Activated effector memory CD4-positive, alpha-beta T cell treated with Interleukin-2 at 50 U/mL for 16 hours (primary cell): ENCODE measurements at places on chromosomes 2 and 18.

DNA sequence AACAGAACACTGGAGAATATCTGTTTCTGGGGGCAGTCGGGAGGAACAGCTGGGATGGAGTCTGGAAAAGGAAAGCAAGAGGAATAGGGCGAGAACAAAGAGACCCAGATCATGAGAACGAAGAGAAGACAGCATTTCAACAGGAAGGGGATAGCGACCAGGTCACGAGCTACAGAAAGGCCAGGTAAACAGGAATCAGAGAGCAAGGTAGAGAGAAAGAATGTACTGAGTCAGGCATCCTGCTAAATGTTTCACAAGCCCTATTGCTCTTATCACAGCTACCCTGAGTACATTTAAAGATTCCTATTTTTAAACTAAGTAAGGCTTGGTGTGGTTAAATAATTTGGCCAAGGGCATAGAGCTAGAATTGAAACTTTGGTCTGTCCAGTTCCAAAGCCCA, 254.9 kb upstream of the RAB12 start:
- DNase-seq, result no peak

- DNase-seq, result no peak
Observed at GRCh38 chr18:2961821-2962220, 51.1 kb downstream of the LPIN2 start.

GRCh38 chr2:75853436-75853835, 142.7 kb upstream of the GCFC2 start:
- DNase-seq, result no peak

GRCh38 chr2:5538313-5538712, 153.9 kb upstream of the SOX11 start:
- DNase-seq, result no peak

GRCh38 chr18:36449451-36449850, 151.9 kb downstream of the FHOD3 start:
- no peak for DNase-seq

- no peak for DNase-seq
Observed at GRCh38 chr18:13553449-13553848, 172.9 kb downstream of the FAM210A start.

- no peak for DNase-seq
Observed at GRCh38 chr2:173596244-173596643, 241.6 kb downstream of the CDCA7 start.

GRCh38 chr2:203498161-203498560, 36.9 kb downstream of the RAPH1 start:
- no peak for DNase-seq

DNA sequence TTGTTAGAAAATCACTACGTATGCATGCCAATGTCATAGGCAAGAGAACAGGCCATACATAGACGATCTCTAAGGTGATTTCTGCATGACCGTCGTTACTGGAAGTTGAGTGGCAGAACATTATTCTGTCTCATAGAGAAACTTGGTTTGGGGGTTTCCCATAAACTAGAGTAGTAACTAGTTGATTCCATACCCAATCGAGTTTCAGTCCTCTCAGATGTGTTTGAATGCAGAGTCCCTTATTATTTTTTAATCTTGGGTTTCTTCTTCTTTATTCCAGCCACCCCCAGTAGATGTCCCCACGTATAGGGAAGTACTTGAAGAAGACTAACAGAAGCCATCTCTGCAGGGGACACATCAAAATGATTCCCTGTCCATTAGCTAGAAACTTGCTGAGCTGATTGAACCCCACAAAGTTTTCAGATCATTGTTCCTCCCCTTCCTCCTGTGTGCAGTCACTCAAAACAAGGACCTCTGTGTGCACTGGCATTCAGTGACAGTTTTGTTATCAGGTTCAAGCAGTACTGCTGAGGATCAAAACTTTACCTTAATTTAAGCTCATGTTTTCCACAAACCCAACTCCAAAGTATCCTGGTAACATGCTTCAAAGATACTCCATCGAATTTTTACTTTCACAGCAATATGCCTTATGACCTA, 68.4 kb upstream of the CDCA7 start:
- DNase-seq, result no peak

DNA sequence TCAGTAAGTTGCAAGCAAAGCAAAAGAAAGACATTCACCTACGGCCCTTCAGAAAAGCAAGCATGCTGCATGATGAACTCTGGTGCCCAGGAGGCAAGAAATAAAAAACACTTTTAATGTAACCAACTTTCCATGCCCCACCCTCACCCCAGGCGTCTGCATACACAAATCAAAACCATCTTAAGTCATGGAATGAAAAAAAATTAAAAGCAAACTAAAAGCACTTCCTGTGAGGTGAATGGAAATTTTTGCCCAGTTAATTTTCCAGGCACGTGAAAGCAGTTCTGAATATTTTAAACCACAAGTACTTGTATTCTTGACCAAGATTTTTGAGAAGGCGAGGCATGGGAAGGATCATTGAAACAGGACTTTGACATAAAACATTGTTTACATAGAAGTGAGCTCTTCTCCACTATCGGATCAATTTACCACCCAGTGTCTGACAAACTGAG, 2.5 kb upstream of the ICOS start:
- no peak for DNase-seq

- DNase-seq, result no peak
Observed at GRCh38 chr2:10658041-10658913, 31.5 kb downstream of the NOL10 start.

DNA sequence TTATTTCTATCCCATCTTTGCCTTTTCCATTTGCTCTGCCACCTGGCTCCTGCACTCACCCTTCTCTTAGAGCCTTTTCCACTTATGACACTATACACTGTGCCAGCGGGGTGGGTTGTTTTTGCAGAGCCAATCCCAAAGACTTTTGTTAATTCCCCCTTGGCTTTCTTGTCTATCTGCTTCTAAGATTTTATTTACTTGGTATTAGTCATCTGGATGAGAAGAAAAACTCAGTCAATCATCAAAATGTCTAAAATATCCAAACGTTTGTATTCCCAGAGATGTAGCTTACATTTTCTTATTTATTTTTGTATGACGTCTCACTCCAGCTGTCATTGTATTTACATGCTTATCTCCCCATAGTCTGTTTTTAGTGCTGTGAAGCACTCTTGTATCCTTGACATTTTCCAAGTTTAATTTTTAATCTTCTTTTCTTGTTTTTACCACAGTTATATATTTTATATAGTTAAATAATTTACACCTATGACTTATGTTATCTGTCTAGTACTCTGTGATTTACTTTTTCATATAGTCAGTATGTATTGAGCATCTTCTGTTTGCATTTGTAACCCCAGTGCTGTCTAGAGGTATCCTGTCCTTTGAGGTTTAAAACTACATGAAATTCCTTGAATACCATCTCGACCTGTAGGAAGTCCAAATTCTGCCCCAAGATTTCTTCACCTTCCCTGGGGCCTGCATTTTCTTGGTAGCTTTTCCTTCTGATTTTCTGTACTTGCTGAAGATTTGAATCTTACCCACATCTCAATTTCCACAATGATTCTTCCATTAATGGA, 55.1 kb downstream of the COL4A3 start:
- no peak for DNase-seq

DNA sequence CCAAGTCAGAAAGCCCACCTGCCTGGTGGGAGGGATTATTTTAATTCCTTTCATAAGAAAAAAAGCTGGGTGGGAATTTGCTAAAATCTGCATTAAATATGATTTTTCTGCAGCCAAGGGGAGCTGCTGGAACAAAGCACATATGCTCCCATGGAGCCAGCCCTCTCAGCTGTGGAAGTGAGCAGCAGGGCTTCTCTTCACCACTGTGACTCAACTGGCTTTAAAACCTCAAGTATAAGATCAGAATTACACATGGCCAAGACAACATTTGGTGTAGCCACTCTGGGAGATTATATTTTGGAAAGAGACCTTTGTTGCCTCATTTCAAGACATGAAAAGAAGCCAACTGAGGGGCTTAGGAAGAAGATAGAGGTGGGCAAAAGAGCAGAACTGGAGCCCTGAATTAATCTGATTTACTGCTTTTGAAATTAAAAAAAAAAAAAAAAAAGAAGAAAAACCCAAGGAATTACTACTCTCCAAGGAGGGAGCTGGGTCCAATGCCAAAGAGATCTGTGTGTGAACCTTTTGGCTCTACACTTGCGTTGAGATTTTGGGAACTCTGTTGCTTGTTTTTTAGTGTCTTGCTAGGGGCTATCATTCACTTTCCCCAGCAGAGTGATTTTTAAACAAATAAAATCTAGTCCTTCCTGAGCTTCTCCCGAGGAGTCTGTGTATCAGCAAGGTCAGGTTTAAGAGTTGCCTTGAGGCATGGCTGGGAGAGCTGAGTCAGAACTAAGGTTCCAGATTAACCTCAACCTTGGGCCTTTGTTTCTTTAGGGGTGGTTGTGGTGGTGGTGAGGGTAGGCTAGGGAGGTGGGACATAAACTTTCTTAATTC, 6.0 kb downstream of the LHCGR start:
- DNase-seq, result no peak

- DNase-seq, result no peak
Observed at GRCh38 chr2:173048522-173048896, 27.1 kb upstream of the MAP3K20 start.

GRCh38 chr2:12352889-12353288, 363.8 kb upstream of the TRIB2 start:
- no peak for DNase-seq

GRCh38 chr2:143828763-143829537, 691.0 kb downstream of the ZEB2 start:
- DNase-seq, result no peak

- no peak for DNase-seq
Observed at GRCh38 chr2:171191021-171191420, 30.3 kb upstream of the TLK1 start.

DNA sequence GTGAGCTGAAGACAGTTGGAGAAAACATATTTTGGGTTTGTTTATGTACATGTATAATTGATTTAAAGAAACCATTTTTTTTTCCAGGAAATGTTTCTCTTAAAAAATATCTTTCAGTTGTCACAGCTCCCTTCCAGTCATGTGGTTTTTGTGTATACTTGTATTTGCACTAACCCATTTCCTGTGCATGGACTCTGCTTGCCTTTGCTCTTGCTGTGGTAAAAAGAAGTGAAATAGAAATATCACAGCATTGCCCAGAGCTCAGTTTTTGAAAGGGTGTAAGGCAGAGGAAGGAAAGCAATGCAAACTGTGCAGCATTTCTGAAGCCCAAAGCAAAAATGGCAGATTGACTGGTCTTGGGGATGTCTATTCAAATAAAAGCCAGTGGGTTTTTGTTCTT, 10.4 kb upstream of the DOCK10 start:
- DNase-seq, result no peak

DNA sequence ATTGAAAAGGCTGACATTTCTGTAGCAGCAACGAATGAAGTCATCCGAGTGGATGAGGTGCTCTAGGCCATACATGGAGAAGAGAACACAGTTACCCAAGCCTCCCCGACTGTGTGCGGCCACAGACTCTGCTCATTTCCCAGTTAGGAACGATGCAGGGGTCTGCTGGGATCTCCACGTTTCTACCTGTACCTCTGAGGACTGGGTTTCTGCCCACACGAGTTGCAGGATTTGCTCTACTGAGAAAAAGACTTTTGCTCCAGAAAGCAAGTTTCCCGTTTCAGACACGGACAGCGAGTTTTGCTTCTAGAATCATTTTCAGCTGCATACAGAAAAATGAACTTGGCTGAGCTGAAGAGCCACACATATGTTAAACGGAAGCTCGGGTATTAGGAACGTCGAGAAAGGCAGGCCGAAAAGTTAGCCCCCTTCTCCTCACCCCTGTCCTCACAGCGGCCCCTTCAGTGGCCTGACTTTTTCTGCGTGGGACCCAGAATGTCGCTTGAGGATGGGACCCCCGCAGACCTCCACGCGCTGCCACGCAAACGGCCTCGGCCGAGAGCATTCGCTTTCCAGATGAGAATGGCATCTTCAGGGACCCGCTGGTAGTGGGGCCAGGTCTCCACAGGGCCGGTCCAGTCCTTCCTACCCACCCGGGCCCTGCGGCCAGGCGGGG, 582 bp upstream of the RAB31 start:
- DNase-seq, result no peak

DNA sequence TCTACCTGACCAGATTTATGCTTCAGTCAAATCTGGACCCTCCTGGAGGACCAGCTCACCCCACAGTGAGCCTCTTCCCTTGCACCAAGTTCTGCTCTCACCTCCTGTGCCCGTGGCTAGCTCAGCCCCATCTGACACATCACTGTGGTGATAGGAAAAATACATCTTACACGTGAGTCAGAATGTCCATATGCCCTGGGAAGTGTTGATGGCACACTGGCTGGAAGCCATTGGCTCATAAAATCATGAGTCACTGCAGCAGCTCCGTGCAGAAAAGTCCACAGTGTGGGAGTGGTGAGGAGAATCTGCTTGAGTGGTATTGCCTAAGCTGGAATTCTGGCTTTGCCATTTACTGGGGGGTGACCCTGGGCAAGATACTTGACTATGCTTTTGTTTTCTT, 42.6 kb upstream of the RAPGEF4 start:
- DNase-seq, result no peak

DNA sequence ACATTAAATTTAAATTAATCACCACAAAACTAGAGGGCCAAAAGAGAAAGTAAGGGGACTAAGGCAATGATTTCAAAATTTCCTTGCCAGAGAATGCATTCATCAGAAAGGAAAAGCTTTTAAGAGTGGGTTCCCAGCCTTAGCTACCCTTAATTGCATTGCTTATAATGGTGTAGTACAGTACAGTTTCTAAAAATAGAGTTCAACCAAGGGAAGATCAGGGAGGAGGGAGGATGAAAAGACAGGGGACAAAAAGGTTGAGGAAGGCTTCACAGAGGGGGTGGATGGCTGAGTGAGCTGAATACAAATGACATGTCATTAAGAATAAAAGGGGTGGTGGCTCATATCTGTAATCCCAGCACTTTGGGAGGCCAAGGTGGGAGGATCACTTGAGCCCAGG, 119.9 kb downstream of the RBMS1 start:
- DNase-seq, result no peak

GRCh38 chr18:58507880-58508279, 121.0 kb downstream of the ALPK2 start:
- DNase-seq, result no peak

DNA sequence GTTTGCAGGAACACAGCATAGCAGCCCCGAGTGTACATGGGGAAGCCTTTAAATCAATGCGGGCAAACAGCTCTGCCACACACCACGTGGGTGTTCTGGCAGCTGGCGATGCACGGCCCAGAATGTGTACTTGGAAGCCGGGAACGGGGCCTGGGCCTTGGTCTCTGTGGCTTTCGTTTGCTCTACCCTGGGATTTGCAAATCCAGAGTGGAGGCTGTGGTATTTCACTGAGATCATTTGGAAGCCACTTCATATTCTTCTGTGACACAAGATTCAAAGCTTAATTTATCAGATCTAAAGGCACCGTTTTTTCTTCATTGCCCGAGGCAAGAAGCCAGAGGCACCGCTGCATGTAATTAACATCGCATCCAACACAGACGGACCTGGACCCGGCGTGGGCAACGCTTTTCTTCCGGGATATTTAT, 246.3 kb upstream of the MYT1L start:
- no peak for DNase-seq

DNA sequence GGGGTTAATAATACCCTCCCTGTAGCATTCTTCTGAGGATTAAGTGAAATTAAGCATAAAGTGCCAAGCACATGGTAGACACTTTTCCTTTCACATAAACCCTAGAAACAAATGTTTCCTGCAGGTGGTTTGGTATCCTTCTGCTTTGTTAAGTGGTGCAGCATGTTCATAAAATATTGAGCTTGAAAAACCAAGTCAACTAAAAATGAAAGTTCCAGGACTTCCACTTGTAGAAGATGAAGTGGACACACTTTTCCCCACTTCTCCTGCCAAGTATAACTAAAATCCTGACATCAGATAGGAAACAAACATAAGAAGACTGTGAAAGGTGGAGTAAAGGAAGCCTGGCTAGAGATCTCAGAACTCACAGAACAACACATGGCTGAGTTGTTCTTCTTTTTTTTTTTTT, 90.5 kb downstream of the COLEC12 start:
- no peak for DNase-seq
